Fibroblast of skin of back (primary cell): ENCODE measurements at places on chromosomes 16 and 17.

DNA sequence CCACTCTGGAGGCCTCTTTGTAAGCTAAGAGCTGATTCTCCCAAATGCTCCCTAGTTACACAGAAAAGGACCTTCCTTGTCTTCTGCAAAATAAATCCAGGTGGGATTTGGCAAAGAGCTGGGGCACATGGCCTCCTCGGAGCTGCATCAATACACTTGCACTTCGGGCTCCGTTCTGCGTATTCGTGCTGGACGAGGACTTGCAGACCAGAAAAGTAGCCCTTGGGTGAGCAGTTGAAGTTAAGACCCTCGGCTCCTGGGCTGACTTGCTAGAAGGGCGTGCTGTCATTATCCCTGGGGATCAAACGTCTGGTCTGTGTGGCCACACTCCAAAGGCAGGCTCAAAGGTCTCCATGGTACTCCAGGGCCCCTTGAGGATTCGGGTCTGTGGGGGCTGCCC is 144.2 kb upstream of the RPH3AL start:
- DNase-seq = no peak

DNA sequence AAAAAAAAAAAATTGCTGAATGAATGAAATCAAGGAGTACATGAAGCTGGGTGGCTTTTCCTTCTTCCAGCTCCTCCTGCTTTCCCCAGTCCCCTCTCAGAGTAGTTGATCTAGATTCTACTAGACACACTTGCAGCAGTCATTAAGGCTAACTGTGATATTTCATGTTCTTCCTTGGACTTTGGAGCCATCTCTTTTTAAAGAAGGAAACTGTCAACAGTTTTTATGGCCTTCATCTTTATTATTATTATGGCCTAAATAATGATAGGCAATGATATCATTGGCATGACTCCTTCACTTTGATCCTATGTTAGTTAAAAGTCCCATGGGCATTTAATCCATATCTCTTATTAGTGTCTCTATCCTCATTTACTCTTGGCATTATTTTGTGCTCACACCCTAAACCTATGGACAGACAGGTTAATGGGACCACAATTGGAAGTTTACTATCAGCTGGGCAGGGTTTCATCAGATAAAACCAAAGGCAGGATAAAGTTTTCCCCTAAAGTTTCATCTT is 9.7 kb downstream of the C17orf78 start:
- no peak for DNase-seq

GRCh38 chr16:8634991-8635736 is 13.7 kb downstream of the METTL22 start:
- peak; percentile 30 for DNase-seq

DNA sequence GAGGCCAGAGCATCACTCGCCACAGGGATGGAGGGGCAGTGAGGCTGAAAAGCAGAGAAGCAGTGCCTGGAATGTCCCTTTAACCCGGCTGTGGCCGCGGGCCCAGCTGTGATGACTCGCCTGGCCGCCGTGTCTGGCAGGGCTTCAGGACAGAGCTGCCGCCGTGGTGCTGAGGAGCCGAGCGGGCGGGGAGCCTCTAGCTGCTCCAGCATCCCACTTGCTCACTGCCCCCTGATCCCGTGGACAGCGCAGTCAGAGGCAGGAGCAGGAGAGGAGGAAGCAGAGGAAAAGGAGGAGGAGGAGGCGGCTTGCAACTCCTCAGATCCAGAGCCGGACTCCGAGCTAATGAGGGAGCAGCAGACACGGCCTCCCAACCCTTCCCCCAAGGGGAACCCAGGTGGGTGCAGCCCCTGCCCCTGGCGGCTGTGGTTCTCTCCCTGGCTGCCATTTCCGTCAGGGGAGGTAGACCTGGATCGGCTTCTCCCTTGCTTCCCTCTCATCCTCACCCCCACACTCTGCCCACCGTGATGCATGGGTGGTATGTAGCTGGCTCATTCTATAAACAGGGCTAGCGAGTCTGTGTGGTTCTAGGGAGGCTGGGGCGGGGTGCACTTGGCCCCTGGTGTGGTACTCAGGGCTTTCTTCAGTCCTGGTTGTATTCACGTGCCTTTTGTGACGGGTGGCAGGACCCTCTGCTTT is 165.7 kb downstream of the CMIP start:
- DNase-seq = peak; percentile 83

DNA sequence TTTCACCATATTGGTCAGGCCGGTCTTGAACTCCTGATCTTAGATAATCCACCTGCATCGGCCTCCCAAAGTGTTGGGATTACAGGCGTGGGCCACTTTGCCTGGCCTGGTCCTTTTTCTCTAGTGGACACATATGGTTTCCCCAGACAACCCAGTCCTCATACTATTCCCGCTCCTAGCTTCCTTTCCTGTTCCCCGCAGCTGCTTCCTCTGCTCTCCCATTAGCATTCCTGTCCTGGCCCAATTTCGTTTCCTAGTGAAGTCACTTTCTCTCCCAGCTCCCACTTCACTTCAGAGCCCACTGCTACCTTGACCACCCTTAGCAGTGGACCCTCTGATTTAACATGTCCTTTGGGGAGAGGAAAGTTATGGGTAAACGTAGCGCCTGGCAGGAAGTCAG is 11.3 kb downstream of the KATNIP start:
- no peak for DNase-seq

DNA sequence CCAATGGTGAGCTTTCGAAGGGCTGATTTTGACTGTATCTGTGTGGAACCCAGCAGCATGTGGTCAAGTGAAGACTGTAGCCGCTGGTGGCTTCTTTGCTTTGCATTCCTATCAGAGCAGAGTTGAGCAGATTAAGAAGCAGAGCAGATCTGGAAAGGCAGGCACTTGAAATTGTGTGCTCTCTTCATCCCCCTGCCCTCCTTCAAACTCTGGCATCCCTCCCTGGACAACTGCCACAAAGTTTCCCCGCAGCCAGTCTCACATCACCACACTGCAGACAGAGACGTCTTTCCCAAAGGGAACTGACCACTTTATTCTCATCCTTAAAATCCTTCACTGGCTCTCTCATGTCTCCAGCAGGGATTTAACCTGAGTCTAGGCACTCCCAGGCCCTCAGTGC is 237.1 kb upstream of the DYNLRB2 start:
- DNase-seq = no peak

- no peak for DNase-seq
Observed at GRCh38 chr17:64974750-64975317, 55.6 kb upstream of the LRRC37A3 start.
